CD4-positive, alpha-beta T cell treated with Interleukin-2 at 100 ng/mL for 4 hours (primary cell): ENCODE measurements at places on chromosomes 3 and 15.

DNA sequence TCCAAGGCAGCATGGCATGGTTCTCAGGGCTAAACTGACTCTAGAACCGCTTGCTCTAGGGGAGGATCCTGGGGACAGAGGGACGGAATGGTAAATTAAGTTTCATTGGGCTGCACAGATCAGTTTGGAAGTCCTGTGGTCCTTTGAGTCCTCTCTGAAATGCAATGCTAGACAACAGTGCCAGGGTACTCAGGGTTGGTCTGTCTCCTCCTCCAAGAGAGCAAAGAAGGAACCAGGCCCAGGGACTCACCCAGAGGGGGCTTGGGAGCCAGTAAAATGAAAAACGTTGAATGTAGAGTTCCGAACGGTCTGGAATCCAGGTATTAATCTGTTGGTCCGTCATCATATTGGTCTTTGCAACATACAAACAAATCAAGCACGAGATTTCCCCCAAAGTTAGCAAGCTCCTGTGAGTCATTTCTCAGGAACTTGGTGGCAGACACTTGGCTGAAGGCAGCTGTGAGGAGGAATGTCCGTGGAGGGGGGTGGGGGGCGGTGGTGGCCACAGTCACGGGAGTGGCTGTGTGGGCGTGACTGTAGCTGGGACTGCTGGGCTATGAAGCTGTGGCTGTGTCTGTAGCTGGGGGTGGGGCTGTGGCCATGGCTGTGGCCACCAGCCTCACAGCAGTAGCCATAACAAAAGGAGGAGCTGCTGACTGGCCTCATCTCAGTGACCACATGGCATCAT is 361.0 kb downstream of the SHQ1 start:
- no peak for DNase-seq

DNA sequence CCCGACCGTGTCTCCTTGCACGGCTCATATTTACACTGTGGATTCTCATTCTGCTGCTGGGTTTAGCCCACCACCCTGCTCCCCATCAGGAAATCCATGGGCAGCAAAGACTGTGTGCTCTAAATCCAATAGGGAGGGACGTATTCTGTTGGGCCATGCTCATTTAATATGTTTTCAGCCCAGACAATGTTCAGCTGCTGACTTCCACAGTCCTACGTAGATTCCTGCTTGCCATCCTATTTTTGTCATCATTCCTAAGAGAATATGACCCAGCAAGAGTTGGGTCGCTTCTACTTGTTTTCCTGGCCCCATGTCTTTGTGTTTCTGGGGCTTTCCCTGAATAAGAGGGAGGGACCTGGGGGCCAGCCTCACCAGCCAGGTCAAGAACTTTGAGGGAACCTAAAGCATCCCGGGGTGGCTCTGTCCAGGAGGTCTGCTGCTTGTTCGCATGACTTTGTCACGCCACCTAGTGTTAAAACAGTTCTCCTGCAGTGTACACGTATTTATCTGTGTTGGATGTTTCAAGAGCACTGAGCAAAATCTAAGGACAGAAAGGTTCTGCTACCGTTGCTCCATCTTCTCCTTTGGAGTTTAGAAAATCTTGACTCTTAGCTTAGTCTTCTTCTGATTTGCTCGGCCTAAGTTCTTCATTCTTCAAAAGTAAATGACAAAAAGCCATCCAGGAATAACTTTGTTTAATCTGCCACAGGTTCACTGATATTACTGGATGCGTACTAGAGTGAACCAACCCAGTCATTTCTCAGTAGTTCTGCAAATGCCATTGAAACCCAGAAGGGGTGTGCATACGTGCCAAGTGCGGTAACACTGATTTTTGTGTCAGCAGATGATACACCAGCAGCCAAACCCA is 79.8 kb upstream of the NR2E3 start:
- peak; percentile 23 for DNase-seq

- no peak for DNase-seq
Observed at GRCh38 chr3:120410541-120410940, 40.3 kb downstream of the FSTL1 start.

DNA sequence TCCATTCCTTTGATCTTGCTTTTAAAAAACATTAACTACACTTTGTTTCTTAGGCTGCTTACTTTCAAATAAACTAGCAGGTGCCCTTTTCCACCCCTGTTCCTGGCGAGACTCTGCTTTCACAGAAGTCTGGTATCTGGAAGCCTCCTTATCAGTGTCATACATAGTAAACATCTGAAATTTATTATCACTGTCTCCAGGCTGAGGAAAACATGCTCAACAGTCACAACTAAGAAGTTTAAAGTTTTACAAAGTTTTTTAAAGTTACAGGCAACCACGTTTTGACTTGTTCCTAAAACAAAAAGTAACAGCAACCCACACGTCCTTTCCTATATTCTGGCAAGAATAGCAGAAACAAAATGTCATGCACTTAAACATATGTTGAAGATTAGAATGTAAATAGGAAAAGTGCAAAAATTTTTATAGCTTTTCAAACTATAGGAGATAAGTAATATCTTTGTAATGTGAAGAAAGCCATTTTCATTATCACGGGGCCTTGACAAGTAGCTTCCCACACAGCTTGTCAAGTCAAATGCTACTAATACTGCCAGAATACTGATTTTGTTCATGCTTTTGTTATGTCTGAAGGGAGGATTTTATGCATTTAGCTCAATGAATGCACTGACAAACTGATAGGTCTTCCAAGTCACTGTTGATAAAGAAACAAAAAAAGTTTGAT is 275.2 kb upstream of the KCNMB2 start:
- DNase-seq, result no peak

GRCh38 chr15:66039117-66039871 is 170.0 kb downstream of the RAB11A start:
- DNase-seq, result no peak

- no peak for DNase-seq
Observed at GRCh38 chr3:183629546-183630301, 5.7 kb upstream of the KLHL24 start.

DNA sequence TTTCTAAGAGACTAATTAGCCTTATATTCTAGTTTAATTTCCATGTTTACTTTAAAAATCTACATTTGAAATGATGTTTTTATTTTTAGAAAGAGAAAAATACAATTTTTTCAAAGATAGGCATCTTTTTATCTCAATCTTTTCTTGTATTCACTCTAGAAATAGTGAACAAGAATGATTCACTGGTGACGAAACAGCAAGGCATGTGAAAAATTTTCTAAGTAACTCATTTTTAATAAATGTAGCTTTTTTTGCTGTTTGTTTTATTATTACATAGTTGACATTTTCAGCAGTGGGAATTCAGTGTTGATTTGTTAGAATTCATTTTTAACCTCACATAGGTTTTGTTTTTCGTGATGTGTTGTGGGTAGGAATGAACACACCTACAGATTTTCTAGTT is 1226.4 kb downstream of the NSUN3 start:
- DNase-seq, result no peak

- no peak for DNase-seq
Observed at GRCh38 chr3:83454353-83454752, 1504.4 kb upstream of the CADM2 start.

DNA sequence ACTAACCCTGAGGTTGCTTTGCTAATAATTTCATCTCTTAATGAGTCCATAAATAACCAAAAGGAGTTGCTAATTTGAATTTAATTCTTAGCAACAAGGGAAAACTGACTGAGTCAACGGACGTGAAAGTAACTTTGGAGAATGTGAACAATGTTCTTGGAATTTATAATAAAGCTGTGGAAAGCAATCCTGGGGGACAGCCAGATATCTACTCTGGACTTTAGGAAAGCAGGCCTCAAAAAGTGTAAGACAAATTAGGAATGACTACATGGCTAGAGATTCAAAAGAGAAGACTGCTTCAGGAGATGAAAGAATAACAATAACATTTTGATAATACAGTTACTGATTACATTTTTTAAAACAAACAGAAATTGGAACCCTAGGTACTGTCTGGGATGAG is 318.4 kb upstream of the COL8A1 start:
- no peak for DNase-seq

DNA sequence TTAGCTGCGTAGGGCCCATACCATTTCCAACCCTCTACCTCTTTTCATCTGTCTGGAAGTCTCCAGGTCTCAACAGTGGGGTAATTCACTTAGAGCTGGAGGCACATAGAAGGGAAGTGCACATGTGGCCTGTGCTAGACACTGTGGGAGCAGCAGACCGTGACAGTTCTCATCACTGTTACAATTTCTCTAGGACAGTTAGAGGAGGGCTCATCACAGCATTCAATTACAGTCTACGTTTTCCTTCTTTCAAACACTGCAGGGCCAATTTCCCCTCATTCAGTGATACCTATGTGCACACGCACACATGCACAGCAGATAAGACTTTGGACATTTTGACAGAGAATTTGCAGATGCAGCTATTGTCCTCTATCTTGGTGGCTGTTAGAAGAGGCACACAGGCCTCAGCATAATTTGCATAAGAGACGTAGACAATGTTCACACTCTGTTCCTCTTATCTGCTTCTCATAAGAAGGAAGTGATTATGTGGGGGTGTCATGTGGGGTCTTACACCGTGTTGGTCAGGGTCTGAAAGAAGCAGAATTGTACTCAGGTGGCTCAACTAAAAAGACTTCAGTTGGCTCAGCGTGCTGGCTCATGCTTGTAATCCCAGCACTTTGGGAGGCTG is 12.6 kb upstream of the HRG start:
- DNase-seq, result no peak

DNA sequence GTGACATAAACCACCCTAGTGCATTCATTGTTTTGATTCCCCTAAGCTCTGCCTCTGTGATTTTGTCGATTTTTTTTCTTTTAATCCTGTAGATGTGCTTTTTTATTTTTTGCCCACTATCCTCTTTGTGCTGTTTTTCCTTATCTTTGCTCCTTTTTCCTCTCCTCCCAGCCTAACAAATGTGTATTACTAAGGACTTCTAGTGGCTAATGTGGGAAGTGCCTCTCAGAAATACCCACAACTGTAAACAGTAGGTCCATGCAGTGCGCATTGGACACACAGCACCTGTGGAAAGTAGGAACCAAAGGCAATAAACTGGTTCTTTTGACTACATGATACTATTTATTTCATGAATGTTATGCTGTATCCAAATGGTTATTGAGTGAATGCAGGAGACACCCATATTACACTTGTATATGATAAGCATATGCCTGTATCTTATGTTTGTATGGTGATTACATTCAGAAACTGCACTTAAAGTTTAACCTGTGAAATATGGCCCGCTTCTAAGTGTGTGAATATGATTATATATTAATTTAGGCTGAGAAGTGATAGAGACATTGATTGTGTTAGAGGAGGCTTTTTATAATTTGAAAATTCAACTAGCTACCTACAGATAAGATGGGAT is 147.8 kb downstream of the PLCL2 start:
- DNase-seq, result no peak

- DNase-seq, result no peak
Observed at GRCh38 chr3:76024640-76025039, 239.3 kb upstream of the ZNF717 start.

- no peak for DNase-seq
Observed at GRCh38 chr3:22121068-22121701, 370.2 kb upstream of the ZNF385D start.

DNA sequence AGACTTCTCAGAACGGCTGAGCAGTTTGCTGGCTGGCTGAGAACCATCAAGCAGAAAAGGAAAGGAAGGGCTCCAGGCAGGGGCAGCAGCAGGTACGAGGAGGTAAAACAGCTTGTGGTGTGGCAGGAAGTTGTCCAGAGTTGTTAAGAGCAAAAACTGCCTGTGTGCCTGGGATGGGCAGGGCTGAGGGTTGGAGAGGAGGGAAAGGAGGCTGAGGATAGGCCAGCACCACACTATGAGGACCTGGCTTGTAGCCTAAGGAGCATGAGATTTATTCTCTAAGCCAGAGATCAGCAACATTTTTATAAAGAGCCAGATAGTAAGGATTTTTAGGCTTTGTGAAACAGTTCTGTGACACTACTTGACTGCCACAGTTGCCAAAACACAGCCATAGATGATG is 8.0 kb downstream of the IGSF10 start:
- DNase-seq, result no peak

- DNase-seq, result no peak
Observed at GRCh38 chr3:52633786-52634185, 51.9 kb downstream of the PBRM1 start.

DNA sequence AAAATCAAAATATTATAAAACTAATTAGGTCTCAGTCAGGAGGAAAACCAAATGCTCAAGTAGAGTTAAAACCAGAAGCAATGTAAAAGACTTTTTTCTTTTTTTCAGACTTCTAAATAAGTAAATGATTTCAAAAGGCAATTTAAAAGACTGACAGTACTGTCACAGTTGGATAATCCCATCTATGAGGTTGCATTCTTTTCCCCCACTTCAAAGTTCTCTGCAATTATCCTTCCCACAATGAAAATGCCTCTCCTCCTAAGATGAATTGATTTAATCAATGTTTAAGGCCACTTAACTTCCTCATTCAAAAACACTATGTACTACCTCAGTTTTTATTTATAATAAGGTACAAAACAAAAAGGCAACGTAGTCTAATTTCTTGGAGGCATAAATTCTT is 8.1 kb downstream of the MRPL3 start:
- no peak for DNase-seq

GRCh38 chr3:187293516-187294430 is 2.2 kb upstream of the MASP1 start:
- no peak for DNase-seq

- DNase-seq, result no peak
Observed at GRCh38 chr3:105767776-105768175, 101.0 kb downstream of the CBLB start.

- DNase-seq, result no peak
Observed at GRCh38 chr3:175295248-175296130, 436.4 kb downstream of the NAALADL2 start.

DNA sequence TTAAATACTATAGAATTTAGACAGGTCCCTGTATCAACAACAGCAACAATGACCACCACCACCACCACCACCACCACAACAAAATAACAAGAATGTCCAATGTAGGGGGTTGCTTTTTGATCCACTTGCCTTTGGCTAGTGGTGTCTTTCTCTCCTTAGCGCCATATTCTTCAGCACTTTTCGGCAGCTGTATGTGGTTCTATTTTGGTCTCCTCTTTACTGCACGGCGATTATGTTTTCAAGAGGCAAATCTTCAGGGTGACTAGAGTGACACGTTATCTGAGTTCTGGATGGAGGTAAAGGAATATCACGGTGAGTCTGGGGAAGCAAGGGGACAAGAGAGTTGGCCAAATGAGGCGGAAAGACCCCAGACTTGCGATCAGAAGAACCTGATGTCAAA is 56.1 kb downstream of the ST6GAL1 start:
- DNase-seq, result no peak

- DNase-seq, result no peak
Observed at GRCh38 chr3:63652066-63652725, at the start of gene SNTN. TSS of gene SNTN (plus strand) at chr3:63652675. CDS start at chr3:63652688, 13 bp downstream.

- no peak for DNase-seq
Observed at GRCh38 chr3:190339130-190339529, 16.9 kb upstream of the CLDN1 start.

- DNase-seq, result no peak
Observed at GRCh38 chr3:58642846-58643245, 23.7 kb downstream of the FAM3D start.

- DNase-seq, result no peak
Observed at GRCh38 chr3:49454458-49454857, 15.6 kb upstream of the DAG1 start.

- DNase-seq, result peak; percentile 75
Observed at GRCh38 chr15:51982013-51982769, 10.6 kb upstream of the LEO1 start.
